ENCODE measurements at places on chromosomes 4 and X. TPM values are rescaled to one million over a fixed set of nuclear protein-coding genes. Genes with fewer than 3 reads are reported as not detected.

The GABRQ gene
- 1.6 TPM for total RNA-seq

The IL9R gene
- total RNA-seq = 0.27 TPM

The UGT2B15 gene
- total RNA-seq = not detected

The NUDT11 gene
- 41.6 TPM for total RNA-seq

The NDP gene
- total RNA-seq = 18.7 TPM

The NWD2 gene
- total RNA-seq = 11.1 TPM

The SOD3 gene
- total RNA-seq = 0.54 TPM

The PFKFB1 gene
- total RNA-seq = 0.45 TPM

The PDE5A gene
- total RNA-seq = 48.7 TPM

The RIPPLY1 gene
- total RNA-seq = not detected

The PABPC5 gene
- 11.0 TPM for total RNA-seq

The PPEF1 gene
- total RNA-seq = 2.1 TPM

The ADRA2C gene
- total RNA-seq = 5.3 TPM

The RBMXL3 gene
- total RNA-seq = not detected

The HS3ST1 gene
- 2.4 TPM for total RNA-seq

The HTRA3 gene
- 2.4 TPM for total RNA-seq

The STK32B gene
- total RNA-seq = 19.1 TPM

The HTR2C gene
- total RNA-seq = 3.3 TPM

The INTU gene
- 50.6 TPM for total RNA-seq

The MFSD8 gene
- 58.1 TPM for total RNA-seq

The RBM46 gene
- total RNA-seq = 0.27 TPM

The ZCCHC12 gene
- total RNA-seq = 41.1 TPM

The ITGB1BP2 gene
- 3.0 TPM for total RNA-seq

The CYP4V2 gene
- 19.0 TPM for total RNA-seq

The CENPI gene
- total RNA-seq = 14.4 TPM

The MAGEA10 gene
- total RNA-seq = not detected

The NAA11 gene
- total RNA-seq = not detected

The SMIM43 gene
- total RNA-seq = not detected

The WAS gene
- total RNA-seq = 0.27 TPM

The LEF1 gene
- 18.1 TPM for total RNA-seq

The TXK gene
- 0.27 TPM for total RNA-seq

The ADH1A gene
- total RNA-seq = not detected

The TRIM75 gene
- not detected for total RNA-seq

The NALF2 gene
- total RNA-seq = 3.6 TPM

The VCX3A gene
- total RNA-seq = not detected

The THAP6 gene
- total RNA-seq = 25.3 TPM

The AMOT gene
- total RNA-seq = 15.4 TPM

The FSTL5 gene
- total RNA-seq = 85.7 TPM

The NKX6-1 gene
- total RNA-seq = 0.09 TPM

The GPC3 gene
- 13.8 TPM for total RNA-seq

The IGSF1 gene
- total RNA-seq = 1.7 TPM

The MND1 gene
- total RNA-seq = 5.3 TPM

The TRIM61 gene
- 2.2 TPM for total RNA-seq

The FRG2 gene
- total RNA-seq = not detected

The PPARGC1A gene
- total RNA-seq = 14.3 TPM

The CT45A1 gene
- not detected for total RNA-seq

The CUL4B gene
- total RNA-seq = 50.6 TPM

The UGT2B17 gene
- not detected for total RNA-seq

The SMR3B gene
- total RNA-seq = not detected

The GLUD2 gene
- total RNA-seq = 5.6 TPM

The ADGRG2 gene
- 0.82 TPM for total RNA-seq

All from cerebellum (tissue), 4 donors.